Stimulated activated CD8-positive, alpha-beta memory T cell treated with anti-CD3 and anti-CD28 coated beads, Interleukin-15, amount 100 ng/mL, for 24 hours (primary cell): ENCODE measurements at places on chromosomes 12 and 14.

GRCh38 chr12:11947213-11947612, 123.5 kb upstream of the BCL2L14 start:
- DNase-seq = no peak

GRCh38 chr12:120190985-120191480, 3.5 kb downstream of the GCN1 start:
- no peak for DNase-seq

DNA sequence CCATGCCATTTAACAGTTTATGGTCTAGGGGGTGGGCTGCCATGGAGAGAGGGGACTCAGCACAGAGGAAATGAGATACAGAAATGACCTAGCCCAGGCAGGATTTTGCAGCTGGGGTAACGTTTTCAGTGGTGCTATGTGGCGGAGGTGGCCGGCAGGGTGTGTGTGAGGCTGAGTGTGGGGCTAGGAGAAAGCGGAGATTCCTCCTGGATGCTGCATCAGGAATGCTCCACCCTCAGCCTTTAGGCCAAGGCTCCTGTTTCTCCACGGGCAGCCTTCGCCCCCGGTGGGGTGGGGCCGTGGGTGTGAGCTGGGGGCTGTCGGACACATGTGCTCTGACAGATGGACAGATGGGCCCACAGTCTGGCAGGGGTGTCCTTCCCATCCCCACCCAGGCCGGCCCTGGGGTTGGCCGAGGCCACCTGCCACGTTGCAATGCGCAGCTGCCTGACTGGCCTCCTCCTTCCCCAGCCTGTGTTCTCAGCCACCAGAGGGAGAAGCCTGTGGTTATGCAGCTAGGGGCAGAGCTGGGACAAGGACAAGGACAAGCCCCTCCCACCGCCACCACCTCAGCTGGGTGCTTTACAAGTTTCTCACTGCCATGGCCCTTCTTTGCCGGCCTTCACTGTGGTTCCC, 44.3 kb downstream of the TEAD4 start:
- DNase-seq = no peak

- no peak for DNase-seq
Observed at GRCh38 chr14:106060276-106060975, 534.0 kb downstream of the TMEM121 start.

GRCh38 chr12:125332900-125333299, 267.7 kb downstream of the AACS start:
- DNase-seq = no peak

DNA sequence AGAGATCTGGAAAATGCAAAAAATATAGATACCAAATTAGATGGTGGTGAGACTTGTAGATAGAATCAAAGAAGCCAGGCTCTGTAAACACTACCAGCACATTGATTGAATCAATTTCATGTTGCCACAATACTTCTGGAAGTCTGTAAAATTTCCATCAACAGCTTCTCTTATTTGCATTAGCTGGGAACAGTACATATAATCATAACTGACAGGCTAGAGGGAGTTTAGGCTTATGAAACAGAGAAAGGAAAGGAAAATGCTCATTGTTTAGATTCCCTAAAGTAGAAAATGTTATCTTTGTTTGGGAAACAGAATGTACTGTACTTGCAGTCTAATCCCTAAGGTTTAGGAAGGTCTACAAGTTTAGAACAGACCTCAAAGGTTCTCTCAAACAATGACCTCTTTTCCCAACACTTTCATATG, 335.2 kb downstream of the CEP128 start:
- no peak for DNase-seq

DNA sequence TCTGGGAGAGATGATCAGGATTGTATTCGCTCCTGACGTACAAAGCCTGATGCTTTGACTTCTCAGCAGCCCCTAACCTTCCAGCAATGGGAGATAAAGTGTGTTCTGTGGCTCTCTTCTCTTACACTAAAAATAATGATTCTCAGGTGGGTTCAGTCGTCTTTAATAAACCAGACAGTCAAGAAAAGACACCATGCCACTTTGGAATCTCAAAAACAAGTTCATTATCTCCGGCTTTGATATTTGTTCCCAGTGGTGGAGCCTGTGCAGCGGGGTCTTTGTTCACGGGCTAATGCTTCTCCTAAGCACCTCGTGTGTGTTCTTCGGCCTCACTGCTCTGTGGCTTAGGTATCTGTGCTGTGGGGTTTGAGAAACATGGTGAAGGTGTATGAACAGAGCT, 1.6 kb downstream of the ACVR1B start:
- DNase-seq = no peak
